ENCODE measurements at places on chromosomes 5 and 9.

DNA sequence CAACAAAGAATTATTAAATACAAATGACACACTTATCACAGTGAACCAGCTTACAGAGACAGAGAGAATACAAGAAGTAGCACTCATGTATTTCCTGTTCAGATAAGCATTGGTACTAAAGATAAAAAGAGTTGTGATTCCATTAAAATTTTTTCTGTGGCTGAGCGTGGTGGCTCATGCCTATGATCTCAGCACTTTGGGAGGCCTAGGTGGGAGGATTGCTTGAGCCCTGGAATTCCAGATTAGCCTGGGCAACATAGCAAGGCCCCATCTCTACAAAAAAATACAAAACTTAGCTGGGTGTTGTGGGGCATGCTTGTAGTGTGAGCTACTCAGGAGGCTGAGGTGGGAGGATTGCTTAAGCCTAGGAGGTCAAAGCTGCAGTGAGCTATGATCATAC lies 32.9 kb downstream of the FCHO2 start:
- DNase-seq, result no peak

DNA sequence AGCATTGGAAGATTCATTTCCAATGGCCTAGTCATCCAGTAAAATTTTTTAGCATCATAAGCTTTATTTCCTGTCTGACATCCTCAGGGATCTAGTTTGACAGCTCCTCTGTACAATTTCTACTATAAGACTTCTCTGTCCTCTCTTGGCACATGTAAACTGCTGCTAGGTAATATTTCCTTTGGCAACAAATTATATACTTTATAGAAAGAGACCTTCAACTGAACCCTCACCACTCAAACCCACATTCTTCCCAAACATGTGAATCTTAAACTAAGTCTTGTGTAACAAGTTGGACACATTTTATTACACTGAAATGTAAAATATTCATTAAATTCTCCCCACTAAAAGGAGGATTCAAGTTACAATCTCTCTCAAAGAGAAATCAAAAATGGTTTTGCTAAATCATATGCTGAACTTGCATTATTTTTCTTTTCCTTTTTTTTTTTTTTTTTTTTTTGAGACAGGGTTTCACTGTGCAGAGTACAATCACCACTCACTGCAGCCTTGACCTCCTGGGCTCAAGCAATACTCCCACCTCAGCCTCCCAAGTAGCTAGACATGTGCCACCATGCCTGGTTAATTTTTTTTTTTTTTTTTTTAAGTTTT lies 36.9 kb downstream of the SCAI start:
- DNase-seq, result no peak

DNA sequence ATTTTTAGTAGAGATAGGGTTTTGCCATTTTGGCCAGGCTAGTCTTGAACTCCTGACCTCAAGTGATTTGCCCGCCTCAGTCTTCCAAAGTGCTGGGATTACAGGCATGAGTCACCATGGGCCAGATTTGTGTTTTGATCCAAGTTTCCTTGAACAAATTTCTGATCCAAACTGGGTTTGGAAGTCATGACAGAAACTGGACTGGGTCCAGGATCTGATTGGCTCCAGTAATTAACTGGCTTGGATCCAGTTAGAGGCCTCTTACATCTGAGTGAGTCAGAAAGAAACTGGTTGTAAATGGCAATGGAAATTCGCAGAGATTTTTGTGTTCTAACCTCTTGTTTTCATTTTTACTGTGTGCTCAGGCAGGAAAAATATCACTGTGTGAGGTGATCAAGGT lies 141.6 kb downstream of the SLC25A46 start:
- no peak for DNase-seq

DNA sequence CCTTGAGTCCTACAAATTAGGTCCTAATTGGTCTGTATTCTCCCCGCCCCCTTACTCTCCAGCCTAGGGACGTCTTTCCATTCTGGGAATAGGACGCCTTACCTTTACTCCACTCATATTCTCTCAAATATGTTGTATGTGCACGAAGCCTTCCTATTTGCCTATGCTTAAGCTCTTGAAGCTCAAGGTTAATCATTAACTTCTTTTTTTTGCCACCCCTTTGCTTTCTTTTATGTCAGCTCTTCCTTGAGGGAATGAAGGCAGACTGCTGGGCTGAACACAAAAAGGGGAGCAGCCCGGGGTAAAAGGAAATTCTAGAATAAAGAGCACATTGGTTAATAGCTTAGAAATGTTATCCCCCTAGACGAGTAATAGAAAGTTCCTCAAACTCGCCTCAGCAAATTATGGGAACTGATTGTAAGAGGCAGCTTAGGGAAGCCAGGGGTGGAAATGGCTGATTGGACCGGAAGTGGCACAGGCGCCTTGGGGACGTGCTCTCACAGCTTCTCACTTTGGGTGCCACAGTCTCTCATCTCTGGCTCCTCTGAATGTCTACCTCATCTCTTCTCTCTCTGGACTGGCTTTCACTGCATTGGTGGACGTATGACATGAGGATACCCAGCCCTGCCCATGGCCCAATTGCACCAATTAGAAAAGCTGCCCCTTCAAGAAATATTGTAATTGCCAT lies 122.3 kb upstream of the IL12B start:
- no peak for DNase-seq

DNA sequence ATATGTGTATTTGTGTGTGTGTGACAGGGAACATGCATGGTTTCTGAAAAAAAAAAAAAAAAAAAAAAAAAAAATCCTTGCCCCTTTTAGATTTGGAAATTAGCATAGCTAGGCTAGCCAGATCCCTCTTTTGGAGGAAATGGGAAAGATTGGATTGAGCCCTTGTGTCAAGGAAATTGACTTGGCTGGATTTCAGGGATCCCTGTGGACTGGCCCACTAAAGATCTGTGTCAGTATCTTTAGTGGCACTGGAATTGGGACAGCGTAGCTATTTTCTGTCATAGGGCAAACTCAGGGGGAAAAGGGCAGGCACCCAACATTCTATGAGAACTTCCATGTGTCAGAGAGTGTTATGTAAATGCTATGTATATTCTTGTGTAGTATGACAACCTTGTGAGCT lies 35.4 kb downstream of the SH3GL2 start:
- DNase-seq, result no peak

GRCh38 chr9:100540327-100540726 lies 37.6 kb upstream of the CAVIN4 start:
- no peak for DNase-seq

- DNase-seq, result no peak
Observed at GRCh38 chr5:127898551-127899213, 184.9 kb upstream of the SLC12A2 start.

DNA sequence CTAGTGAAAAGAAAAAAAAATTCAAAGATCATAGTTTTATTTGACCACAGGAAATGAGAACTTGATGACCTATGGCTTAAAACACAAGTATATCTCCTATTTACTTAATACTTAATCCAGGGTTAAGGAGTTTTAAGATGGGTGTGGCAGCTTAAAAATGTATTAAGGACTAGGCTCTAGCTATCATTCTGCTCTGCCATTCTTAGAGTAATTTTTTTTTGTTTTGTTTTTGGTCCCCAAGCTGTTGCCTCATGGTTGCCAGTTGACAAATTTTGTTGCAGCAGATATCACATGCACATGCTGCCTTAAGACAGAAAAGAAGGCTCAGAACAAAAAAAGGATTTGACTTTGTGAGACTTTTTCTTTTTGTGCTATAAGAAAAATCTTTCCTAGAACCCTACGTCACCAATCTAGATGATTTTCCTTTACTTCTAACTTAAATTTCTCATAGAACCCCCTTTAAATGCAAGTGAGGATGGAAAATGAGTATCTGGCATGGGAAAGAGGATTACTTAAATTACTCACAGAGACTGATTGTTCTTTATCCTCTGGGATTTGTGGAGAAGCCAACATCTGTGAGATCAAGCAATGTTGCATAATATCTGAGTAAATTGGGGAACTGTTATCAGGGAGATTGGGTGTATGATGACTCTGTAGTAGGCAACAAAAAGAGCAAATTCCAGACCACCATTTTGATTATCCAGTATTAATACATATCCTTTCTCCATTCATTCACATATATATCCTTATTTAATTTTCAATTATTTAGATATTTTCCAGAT lies 364.7 kb upstream of the CD180 start:
- peak; percentile 3 for DNase-seq

DNA sequence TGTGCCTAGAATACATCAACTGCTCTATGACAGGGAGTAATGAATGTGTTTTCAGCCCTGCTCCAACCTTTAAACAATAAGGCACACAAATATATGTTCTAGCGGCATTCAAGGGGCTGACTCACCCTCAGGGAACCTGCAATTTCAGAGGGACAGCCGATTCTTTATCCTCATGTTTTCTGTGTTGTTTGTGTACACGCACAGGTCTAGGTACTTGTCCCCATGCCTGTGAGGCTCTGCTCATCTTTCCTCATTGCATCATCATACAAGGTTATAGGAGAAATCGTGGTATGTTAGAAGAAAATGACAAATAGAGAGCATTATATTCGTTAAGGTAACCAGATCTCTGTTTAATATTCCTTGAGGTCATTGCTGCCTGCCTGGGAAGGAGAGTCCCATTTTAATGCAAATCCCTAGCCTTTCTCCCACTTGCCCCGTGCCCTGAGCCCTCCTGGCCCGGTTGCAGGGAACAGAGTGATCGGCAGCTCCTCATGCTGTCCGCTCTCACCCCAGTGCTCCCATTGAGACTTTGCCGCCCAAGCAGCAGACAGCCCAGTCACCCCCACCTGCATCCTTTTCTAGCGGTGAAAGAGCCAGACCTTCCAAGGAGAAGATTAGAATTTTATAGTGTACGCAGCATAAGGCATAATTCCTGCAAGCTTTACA lies 14.6 kb downstream of the MAP1B start:
- DNase-seq, result no peak

DNA sequence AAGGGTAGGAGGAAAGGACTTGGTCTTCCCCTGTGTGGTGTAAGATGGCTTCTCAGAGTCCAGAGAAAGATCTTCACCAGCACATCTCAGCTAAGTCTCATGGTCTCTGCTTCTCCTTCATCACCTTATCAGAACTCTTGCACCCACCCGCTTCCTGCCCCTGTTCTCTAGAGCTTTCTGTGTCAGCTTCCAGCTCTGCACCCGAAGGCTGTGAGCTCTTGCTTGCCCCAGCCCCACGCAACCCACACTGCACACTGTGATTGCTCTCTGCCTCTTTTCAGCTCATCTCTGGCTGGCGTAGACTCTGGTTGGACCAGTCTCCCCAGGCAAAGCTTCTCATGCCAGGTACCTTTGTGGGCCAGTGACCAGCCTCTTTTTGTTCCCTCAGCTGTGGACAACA lies 93.2 kb upstream of the RAPGEF1 start:
- DNase-seq, result no peak

GRCh38 chr9:7760014-7760415 lies 39.6 kb downstream of the DMAC1 start:
- no peak for DNase-seq

GRCh38 chr5:128376577-128376976 lies 161.5 kb downstream of the FBN2 start:
- no peak for DNase-seq

GRCh38 chr9:14806941-14807520 lies 84.5 kb upstream of the CER1 start:
- DNase-seq, result no peak

GRCh38 chr9:88936668-88937067 lies 54.6 kb upstream of the S1PR3 start:
- DNase-seq, result no peak

DNA sequence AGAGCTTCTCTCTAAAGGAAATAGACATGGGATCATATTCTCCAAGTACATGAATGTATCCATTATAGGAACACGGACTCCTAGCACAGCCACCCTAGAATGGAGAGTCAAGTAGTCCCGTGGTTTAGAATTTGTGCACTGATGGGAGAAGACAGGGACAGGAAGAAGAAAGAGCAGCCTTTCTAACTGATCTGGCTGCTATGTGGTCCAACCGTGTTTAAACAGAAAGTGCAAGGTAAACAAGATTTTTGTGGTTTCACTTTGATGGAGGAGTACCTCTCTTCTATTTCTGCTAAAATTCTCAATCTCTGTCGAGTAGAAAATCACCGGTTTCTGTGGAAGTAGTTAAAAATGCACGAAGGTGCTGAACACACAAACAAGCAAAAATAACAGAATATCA lies 171.3 kb downstream of the ST8SIA4 start:
- no peak for DNase-seq

DNA sequence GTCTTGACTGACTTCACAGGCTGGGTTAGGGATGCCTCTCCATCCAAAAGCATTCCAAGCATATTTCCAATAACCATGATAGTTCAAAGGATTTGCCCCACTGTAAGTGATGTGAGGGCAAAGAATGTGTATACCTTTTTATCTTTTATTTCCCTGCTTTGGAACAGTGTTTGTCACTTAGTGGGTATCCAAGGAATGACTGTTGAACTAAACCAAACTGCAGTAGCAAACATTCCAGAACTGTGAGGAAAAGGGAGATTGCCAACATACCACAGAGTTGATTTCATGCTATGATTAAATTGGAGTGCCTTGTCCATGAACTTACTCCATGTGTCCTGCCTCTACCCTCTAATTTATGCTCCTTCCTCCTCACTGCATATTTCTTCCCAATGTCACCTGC lies 400.0 kb downstream of the KIAA0825 start:
- DNase-seq, result no peak

DNA sequence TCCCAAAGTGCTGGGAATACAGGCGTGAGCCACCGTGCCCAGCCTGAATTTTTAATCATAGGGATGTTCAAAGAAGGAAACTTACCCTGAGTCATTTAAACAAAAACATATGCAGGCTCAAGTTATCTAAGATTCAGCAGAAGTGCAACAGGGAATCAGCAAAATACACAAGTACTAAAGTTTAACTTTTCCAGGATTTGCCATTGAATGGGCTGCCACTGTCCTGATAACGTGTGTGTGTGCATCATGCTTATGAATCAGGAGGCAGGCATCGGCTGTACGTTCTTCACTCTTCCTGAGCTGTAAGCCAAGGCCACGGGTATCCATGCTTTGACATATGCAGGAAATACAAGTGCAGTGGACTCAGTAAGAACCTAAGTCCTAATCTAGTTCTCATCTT lies 48.8 kb upstream of the FST start:
- no peak for DNase-seq

DNA sequence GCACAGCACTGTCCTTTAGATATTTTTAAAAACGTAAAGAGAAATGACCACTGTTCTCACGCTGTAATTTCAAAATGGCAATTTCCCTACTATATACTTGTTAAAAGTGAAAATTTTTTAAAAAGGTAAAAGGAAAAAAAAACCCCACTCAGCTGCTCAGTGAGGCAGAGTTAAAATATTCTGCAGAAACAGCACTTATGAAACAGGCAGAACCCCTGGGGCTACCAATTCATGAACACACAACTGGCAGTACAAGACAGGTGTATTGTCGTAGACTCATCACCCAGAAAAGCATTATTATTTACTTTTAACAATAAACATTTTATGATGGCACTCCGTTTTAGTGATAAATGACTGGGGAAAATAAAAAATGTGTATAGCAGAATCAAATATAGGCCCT lies 1.5 kb upstream of the RASGRF2 start:
- no peak for DNase-seq

DNA sequence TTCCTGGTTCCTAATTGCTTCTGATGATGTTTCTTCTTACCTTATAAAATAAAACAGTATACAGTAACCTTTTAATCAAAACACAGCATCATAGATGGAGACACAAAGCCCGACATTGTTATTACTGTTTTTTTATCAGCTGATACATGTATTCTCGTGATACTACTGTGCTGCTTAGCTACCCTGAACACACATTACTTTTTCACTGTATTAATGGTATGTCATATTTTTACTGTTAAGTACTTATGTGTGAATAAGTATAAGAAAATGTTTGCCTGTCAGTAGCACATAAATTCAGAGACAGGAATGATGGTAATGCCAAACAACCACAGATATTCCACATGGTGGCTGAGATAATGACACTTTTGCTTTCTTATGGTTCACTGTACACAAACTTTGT lies 68.7 kb downstream of the RAB24 start:
- no peak for DNase-seq

- DNase-seq, result no peak
Observed at GRCh38 chr9:127644146-127644827, 32.2 kb downstream of the STXBP1 start.

All from HuH-7.5 (cell line).